Thymus (tissue), 14 donors: ENCODE measurements at places on chromosomes 13 and 19.

DNA sequence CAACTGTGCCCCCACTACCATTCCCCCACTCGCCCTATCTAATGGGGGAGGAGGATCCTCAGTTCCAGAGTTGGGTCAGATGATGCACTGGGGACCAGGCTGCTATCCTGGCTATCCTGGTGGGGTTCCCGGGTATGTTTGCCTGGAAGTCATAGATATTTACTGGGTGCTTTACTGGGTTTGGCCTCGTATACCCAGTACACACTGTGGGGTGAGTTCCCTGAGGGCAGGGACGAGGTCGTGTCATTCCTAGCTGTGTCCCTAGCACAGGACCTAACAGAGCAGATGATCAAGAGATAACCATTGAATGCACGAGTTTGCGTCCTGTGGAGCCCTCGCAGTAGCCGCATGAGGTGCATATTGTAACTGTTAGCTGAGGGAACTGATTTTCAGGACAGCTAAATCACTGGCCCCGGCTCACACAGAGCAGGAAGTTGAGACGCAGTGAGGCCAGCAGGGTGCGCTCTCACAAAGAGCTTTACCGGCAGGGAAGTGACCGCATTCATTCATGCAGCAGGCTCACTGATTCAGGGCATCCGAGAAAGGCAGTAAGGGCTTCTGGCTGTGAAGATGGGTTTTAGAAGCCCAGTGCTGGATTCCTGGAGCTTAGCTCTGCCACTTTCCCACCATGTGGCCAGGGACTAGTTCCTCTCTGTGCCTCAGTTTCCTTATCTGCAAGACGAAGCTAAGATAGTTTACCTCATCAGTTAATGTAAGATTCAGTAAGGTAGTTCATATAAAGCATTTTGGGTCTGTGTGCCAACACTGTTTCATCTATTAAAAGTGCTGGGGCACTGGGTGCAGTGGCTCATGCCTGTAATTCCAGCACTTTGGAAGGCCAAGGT, 6.0 kb downstream of the RUVBL2 start:
- no peak for DNase-seq

GRCh38 chr19:4303819-4304537, 420 bp upstream of the FSD1 start:
- DNase-seq = peak; percentile 28

GRCh38 chr19:38583219-38583984, 34.4 kb downstream of the MAP4K1 start:
- no peak for DNase-seq

DNA sequence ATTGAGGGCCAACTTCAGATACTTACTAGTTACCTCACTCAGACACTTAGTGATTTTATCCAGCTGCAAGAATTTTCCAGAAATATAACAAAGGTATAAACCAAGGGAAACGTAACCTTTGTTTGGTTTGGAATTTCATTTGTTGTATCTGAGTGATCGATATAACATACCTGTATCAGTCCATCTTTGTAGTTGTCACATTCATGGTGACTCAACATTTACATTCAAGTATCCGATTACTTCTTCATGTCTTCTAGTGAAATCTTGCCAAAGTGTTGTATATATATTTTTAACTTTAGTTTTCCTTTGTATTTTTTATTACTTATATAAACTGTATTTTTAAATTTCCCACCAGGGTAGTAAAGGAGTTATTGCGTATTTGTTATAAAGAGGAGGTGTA, 16.9 kb upstream of the MYCBP2 start:
- DNase-seq = no peak

DNA sequence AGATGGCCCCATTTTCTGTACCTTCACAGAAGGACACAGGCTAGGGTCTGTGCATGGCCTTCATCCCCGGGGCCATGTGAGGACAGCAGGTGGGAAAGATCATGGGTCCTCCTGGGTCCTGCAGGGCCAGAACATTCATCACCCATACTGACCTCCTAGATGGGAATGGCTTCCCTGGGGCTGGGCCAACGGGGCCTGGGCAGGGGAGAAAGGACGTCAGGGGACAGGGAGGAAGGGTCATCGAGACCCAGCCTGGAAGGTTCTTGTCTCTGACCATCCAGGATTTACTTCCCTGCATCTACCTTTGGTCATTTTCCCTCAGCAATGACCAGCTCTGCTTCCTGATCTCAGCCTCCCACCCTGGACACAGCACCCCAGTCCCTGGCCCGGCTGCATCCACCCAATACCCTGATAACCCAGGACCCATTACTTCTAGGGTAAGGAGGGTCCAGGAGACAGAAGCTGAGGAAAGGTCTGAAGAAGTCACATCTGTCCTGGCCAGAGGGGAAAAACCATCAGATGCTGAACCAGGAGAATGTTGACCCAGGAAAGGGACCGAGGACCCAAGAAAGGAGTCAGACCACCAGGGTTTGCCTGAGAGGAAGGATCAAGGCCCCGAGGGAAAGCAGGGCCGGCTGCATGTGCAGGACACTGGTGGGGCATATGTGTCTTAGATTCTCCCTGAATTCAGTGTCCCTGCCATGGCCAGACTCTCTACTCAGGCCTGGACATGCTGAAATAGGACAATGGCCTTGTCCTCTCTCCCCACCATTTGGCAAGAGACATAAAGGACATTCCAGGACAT, 7.0 kb upstream of the CEACAM7 start:
- no peak for DNase-seq

- no peak for DNase-seq
These were observed 65.7 kb downstream of the SLITRK5 start for GRCh38 chr13:87736849-87737385.

DNA sequence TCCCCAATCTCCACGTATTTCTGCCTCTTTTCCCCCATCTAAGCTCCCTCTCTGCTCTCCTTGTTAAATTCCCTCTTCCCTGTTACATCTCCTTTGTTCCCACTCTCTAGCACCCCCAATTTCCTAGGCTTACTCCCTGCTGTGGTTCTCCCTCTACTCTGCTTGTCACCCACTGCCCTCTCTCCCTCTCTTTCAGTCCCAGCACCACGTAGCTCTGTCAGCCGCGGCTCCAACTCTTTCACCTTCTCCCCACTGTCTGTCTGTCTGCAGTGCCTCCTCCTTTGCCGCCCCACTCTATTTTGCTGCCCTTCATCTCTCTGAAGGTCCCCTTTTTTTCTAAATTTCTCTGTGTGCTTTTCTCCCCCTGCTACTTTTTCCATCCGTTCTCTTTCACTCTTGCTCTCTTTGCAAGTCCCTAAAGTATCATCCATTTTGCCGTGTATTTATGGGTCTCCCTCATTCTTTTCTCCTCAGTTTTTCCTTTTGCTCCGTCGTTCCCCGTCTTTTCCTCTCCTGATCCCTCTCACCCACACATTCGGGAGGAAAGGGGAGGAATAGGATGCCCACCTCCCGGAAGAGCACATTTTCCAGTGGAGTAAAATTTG, 937 bp downstream of the ZNF841 start:
- no peak for DNase-seq

GRCh38 chr19:482186-483041, 13.9 kb upstream of the MADCAM1 start:
- DNase-seq = no peak

DNA sequence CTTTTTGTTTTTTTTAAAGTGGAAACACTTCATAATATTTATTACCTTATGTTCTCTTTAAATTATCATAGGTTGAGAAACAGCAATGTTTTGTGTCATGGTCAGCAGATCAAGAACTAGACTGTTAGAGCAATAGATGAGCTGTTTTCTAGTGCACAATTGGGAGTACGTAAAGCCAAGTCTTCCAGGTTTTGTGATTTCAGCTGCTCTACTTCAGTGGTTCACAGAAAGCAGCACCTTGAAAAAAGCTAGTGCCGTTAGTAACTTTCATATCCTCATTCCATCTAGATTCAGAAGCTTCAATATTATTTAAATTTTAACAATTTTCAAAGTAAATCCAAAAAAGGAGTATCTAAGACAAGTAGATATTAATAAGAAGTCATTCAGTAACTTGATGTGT, 1.9 kb downstream of the GPR18 start:
- no peak for DNase-seq

DNA sequence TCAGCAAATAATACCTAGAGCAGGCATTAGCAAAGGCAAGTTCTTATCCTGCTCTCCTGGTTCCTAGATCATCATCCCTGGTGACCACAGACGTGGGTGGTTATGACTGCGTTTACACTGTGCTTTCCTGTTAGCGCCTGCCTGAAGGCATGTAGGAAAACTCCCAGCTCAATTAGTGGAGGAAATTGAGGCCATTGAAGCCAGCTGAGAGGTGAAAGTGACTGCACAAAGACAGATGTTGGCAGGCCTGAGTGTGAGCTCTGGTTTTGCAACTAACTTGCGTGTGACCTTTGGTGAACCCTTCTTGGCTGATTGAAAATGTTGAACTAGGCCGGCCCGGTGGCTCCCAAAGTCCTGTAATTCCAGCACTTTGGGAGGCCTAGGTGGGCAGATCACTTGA, 17.5 kb upstream of the NWD1 start:
- no peak for DNase-seq

GRCh38 chr13:107900775-107901174, 314.6 kb downstream of the LIG4 start:
- DNase-seq = no peak

DNA sequence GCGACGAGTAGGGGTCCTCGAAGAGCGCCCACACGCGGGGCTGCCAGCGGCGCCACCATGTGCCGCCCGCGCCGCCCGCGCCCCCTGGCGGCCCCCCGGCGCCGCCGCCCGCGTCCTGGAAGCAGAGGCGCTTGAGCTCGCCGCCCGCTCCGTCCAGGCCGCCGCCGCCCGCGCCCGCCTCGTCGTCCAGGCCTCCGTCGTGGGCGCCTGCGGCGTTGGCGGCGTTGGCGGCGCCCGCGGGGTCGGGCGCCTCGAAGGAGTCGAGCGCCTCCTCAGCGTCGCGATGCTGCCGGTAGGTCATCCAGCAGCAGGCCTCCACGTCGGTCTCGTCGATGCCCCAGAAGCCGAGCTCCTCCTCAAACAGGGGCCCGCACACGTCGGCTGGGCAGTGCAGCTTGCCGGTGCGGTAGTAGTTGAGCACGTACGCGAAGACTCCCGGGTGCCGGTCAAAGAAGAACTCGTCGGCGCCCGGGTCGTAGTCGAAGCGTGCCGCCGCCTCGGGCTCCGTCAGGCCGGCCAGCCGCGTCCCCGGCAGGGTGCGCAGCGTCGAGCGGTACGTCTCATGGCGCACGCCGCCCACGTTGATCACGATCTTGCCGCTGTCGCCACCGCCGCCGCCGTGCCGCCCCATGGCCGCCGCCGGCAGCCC, 829 bp downstream of the KCNC3 start:
- DNase-seq = no peak

GRCh38 chr13:48660361-48661076, 6.8 kb downstream of the CYSLTR2 start:
- peak; percentile 36 for DNase-seq

GRCh38 chr19:33125929-33126388, 6.0 kb upstream of the WDR88 start:
- DNase-seq = peak; percentile 34
